Germinal center (tissue), 1 donor: ENCODE measurements at places on chromosomes 11 and 22.

GRCh38 chr22:48636746-48637145, 1190.9 kb downstream of the BRD1 start:
- no peak for DNase-seq

DNA sequence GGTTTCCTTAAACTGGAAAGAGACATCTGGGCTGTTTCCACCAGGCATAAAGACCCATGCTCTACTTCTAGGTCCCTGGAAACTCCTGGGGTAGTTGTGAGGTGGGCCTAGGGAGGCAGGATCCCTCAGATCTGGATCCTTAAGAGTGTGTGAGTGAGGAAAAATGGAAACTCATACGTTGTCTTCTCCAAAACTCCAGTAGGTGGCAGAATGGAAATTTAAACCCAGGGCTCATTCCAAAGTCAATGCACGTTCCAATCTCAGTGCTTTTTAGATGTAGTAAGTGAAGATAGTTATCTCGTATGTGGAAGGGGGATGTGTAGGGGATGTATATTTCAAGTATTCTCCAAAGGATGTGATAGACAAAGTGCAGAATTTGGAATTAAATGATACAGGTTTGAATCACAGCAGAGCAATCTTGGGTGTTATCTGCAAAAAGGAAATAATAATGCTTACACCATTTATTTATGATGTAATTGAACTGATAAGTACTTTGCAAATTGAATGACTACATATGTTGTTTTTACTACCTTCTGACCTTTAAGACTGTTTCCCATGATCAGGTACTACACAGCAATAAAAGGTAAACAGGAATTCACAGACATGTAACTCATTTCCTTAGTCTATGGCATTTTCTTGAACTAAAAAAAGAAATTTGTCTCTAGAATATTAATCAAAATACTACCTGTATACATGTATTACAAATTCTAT, 13.1 kb upstream of the MMP1 start:
- DNase-seq: no peak

GRCh38 chr11:131760091-131761061, 390.0 kb downstream of the NTM start:
- no peak for DNase-seq

GRCh38 chr11:92843455-92843854, 126.0 kb upstream of the MTNR1B start:
- DNase-seq: no peak

DNA sequence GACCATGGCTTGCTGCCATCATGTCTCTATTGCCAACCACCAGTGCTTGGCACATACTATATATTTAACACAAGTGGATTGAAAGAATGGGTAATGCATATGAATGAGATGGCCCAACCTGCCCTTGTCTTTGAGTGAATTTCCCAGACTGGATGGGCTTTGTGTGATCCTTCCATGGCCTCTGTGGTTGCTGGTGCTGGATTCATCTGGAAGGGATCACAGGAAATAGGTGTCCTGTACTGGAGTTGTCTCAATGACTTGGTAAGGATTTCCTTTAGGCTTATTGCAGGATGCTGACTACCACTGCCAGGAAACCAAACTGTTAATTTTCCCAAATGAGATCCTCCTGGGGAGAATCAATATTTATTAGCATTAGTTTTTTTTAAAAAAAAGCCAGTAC, 328.6 kb downstream of the TMEM135 start:
- DNase-seq: no peak

GRCh38 chr11:87359401-87359800, 321.7 kb downstream of the TMEM135 start:
- DNase-seq: no peak

GRCh38 chr11:3080104-3080503, 22.9 kb upstream of the CARS1 start:
- DNase-seq: no peak

GRCh38 chr11:127018683-127019279, 18.2 kb upstream of the KIRREL3 start:
- no peak for DNase-seq
